Esophagus muscularis mucosa (tissue), 4 donors: ENCODE measurements at places on chromosomes 3 and 15. TPM values are rescaled to one million over a fixed set of nuclear protein-coding genes. Genes with fewer than 3 reads are reported as not detected.

Gene ZNF445
- 6.5 TPM for total RNA-seq

Gene ZNF501
- total RNA-seq = 9.9 TPM

Gene ACTC1
- 6.2 TPM for total RNA-seq

Gene LRRC31
- not detected for total RNA-seq

DNA sequence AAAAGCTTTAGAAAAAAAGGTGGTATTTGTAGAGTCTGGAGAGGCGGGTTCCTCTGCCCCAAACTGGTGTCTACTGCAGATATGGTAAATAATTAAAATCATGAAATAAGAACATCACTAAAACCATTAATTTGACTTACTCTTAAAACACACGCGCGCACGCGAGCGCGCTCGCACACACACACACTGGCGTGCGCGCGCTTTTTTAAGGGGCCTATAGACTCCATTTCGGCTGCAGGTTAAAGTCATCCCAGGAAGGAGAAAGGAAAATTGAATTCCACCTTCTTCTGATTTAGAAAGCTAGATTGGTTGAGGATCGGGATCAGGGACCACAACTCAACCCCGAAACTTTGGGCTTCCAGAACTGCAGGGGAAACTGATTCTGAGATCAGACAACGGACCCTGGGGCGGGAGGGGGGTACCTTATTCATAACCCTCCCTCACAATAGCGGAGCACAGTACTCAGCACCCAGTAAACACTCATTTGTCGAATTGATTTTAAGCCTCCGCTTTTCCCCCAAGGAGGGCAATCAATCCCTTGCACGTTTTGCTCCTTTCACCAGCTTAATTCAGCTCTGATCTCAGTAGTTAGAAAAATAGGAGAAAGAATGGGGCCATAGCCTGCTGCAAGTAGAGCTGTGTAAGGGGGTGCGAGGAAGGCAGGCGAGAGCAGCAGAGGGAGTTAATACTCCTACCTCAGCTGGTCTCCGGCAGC, 509 bp upstream of the LRRC3B start:
- H3K27ac ChIP-seq = no peak overlapping the region
- peaks cover 18% of the 10 kb centered on the region for H3K27me3 ChIP-seq
- H3K36me3 ChIP-seq = no peaks in the 10 kb centered on the region
- peaks cover 27% of the 10 kb centered on the region for H3K4me1 ChIP-seq
- no peak for DNase-seq
- H3K4me3 ChIP-seq = peak overlapping the region; percentile 58

GRCh38 chr3:141233457-141234161, 2.0 kb downstream of the PXYLP1 start:
- H3K4me1 ChIP-seq = peaks cover 27% of the 10 kb centered on the region
- H3K4me3 ChIP-seq = no peak overlapping the region
- no peak overlapping the region for H3K27ac ChIP-seq
- DNase-seq = peak; percentile 57

DNA sequence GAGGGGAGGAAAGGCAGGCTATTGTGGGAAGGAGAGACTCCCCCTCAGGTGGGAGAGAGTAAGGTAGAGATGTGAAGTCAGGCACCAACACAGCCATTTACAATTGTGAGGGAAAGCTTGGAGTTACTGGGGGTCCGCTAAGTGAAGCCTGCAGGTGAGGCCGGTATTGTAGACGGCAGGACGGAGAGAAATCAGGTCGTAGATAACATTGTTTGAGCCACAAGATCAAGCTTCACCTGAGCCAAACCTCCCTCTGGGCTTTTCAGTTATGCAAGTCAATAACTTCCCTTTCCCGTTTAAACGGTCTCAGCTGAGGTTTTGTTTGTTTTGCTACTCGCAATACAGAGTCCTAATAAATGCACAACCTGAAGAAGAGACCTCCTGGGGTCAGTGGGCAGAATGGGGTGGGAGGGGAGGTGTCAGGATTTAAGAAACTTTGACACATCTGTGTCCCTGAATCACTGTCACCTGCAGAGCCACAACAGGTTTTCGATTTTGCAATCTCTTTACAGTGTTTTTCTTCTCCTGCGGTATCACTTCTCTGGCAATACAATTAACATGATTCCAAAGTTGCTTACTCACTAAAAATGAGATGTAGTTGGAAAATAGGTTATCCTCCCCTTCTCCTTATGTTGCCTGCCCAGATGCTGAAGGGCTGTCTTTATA, 72.0 kb upstream of the GLCE start:
- H3K4me3 ChIP-seq = no peak overlapping the region
- H3K4me1 ChIP-seq = no peaks in the 10 kb centered on the region
- no peak for DNase-seq
- no peaks in the 10 kb centered on the region for H3K27me3 ChIP-seq
- no peaks in the 10 kb centered on the region for H3K36me3 ChIP-seq
- no peak overlapping the region for H3K27ac ChIP-seq

- DNase-seq = no peak
- H3K4me1 ChIP-seq = no peaks in the 10 kb centered on the region
- no peak overlapping the region for H3K4me3 ChIP-seq
- no peaks in the 10 kb centered on the region for H3K27me3 ChIP-seq
- H3K27ac ChIP-seq = no peak overlapping the region
- H3K36me3 ChIP-seq = no peaks in the 10 kb centered on the region
These were observed 86.8 kb upstream of the CMSS1 start for GRCh38 chr3:99730870-99731269.

DNA sequence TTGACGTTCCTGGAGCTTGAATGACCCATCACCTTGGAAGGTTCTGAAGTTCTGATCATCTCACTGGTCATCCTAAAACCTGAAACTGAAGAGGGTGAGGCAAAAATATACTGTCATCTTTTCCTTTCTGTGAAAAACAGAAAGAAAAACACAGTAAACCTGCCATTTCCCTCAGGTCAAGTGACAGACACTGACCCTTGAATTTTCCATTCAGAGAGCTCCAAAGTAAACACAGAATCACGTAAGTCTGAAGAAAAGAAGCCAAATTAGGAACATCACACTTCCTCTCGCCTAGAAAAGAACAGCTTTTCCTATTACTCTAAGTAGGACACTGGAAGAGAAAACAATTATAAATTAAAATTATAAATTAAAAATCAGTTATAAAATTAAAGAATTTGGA, 78.7 kb upstream of the TGFBR2 start:
- peaks cover 18% of the 10 kb centered on the region for H3K4me1 ChIP-seq
- H3K36me3 ChIP-seq = no peaks in the 10 kb centered on the region
- peak overlapping the region; percentile 58 for H3K27ac ChIP-seq
- no peak for DNase-seq

DNA sequence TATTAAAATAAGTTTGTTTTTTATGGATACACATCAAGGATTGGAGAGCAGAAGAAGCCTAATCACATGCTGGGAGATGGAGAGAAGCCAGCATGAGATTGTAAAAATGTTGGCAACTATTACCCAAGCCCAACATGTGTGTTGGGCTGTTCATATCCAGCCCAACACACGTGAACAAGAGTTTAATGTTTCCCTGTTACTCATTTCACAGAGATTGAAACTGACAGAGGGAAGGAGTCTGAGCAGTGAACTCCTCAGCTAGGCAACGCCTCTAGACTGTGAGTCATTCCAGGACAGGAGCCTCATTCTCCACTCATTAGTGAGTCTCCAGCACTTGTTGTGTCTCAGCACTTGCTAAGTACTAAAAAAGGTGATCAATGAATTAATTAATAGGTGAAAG, 43.2 kb upstream of the CMSS1 start:
- no peaks in the 10 kb centered on the region for H3K4me1 ChIP-seq
- H3K27ac ChIP-seq = no peak overlapping the region
- no peak overlapping the region for H3K4me3 ChIP-seq
- H3K27me3 ChIP-seq = no peaks in the 10 kb centered on the region

DNA sequence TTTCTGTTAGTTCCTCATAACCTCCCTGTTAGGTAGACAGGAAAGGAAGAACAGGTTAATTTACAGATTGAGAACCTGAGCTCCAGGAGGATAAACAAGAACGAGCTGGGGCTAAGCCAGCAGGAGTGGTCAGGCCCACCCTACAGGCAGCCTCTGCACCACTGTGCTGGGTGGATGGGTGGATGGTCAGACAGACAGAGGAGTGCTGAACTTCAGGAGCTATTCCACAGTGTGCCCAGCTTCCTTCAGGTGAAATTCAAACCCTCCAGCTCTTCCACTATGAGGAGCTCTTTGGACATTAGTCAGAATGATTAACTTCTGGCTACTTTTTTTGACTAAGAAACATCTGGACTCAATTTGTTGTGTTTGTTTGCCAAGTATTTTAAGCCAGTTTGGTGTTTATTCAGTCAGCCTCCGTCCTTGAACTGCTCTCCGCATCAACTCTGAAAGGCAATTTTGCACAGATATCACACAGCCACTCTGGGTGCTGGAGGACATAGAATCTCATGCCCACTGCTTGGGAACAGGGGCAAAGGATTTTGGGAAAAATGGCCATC, 361.9 kb downstream of the CLSTN2 start:
- H3K4me3 ChIP-seq = no peak overlapping the region
- no peaks in the 10 kb centered on the region for H3K36me3 ChIP-seq
- H3K4me1 ChIP-seq = no peaks in the 10 kb centered on the region
- no peaks in the 10 kb centered on the region for H3K27me3 ChIP-seq
- H3K27ac ChIP-seq = no peak overlapping the region

DNA sequence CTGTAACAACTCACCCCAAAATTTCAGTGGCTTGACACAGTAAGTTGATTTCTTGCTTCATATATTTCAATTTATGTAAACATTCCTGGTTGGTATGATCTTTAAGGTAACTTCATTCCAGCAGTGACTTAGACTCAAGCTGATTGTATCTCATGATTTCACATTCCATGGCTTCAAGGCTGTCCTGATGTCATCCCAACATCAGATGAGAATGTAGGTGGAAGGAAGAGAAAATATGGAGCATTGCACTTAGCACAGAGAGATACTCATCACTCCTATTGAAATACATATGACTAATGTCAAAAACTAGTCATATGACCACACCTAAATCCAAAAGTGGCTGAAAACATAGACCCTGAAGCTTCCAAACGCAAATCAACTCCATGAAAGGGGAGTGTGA, 793.8 kb downstream of the TBL1XR1 start:
- no peak for DNase-seq
- H3K27ac ChIP-seq = no peak overlapping the region
- no peaks in the 10 kb centered on the region for H3K36me3 ChIP-seq
- no peaks in the 10 kb centered on the region for H3K27me3 ChIP-seq

DNA sequence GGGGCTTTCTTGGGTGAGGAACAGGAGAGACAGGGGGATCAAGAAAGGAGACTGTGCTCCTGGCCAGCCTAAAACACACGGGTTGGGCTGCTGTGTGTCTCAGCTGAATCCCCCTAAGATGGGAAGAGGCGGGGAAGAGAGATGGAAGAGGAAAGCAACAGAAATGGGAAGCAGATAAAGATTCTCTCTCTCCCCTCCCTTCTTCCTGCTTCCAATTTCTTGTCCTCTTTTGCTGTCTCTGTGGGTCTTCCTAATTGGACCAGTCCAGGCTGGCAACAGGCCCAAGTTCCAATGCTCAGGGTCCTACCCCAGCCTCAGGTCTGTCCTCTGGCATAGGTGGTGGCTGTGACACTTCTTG, 7.1 kb downstream of the ISLR2 start:
- no peak for DNase-seq
- no peak overlapping the region for H3K27ac ChIP-seq
- H3K27me3 ChIP-seq = peaks cover 73% of the 10 kb centered on the region
- no peak overlapping the region for H3K4me3 ChIP-seq

DNA sequence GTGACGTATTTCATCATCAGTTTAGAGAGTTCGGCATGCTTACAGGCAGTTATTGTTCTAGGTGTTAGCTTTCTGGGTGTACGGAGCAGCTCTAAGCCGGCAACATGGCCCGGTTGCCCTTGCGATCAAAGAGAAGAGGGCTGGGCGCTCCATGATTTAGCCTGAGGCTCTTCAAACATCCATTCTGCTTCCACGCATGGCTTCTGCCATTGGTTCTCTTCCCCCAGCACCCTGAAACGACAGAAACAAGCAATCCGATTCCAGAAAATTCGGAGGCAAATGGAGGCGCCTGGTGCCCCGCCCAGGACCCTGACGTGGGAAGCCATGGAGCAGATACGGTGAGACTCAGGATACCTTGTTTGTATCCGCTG, 574 bp downstream of the NGRN start:
- peaks cover 55% of the 10 kb centered on the region for H3K4me1 ChIP-seq
- H3K27ac ChIP-seq = peak overlapping the region; percentile 98
- peak overlapping the region; percentile 85 for H3K4me3 ChIP-seq
- H3K27me3 ChIP-seq = no peaks in the 10 kb centered on the region

DNA sequence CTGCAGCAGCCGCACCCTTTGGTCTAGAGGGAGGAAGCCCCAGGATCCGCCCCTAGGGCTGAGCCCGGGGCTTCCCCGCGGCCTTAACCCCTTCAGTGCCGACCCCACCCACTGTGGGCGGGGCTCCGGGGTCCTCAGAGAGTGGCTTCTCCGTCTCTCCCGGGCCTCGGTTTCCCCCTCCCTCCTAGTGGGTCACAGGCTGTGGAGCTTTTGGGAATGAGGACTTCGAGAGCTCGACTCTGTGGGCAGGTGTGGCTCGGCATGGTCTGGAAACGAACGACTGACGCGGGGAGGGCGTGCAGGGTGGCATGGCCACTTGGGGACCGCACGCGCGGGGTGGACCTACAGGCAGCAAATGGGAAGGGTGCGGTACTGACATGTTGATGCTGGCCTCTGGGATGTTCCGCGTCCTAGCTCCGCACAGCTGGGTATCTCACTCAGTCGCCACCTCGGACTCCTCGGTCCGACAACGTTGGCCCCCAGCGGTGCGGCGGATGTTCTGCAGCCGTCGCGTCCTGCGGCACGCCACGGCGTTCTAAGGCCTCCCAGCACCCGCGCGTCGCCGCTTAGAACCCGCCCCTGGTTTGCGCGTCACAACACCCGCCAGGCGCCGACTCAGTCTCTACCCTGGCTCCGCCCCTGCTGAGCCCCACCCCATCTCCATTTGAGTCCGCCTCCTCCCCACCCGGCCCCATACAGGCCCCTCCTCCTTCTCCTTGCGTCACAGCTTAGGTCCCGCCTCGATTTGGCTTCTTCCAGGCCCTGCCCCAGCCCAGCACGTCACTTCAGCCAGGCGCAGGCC, at the start of the genes HYAL3 and NAA80:
Gene HYAL3 (minus strand): TSS at position 570 of the 802 bp plus-strand sequence. CDS start 3,803 bp downstream, outside the sequence.
Gene NAA80 (minus strand): TSS at position 570 of the 802 bp plus-strand sequence. CDS start 1,942 bp downstream, outside the sequence.
- peaks cover 56% of the 10 kb centered on the region for H3K4me1 ChIP-seq
- H3K4me3 ChIP-seq = peak within 1 kb of the TSS; percentile 74
- no peaks in the 10 kb centered on the region for H3K27me3 ChIP-seq
- peak within 1 kb of the TSS; percentile 93 for H3K27ac ChIP-seq
- peak; percentile 100 for DNase-seq

DNA sequence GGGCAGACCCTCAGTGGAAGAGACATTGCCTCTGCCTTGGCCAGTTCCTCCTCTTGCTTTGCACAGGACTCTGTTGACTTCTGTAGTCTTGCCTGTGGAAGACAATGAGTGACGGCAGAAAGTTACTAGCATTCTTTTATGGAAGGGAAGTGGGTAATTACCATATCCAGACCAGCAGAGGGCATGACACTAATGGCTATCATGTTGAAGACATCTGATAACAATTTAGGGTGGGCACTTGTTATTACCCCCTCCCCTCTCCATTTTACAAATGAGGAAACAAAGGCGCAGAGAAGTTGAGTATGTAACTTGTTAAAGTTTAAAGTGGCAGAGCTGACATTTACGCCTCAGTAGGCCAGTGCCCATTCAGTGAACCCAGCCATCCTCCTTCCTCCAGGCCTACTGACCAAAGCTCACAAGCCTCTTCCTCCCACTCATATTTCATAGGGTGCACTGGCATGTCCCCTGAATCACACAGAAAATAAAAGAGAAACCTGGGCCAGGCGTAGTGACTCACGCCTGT, 48.2 kb upstream of the FMN1 start:
- H3K27ac ChIP-seq = no peak overlapping the region
- no peaks in the 10 kb centered on the region for H3K4me1 ChIP-seq
- H3K36me3 ChIP-seq = no peaks in the 10 kb centered on the region
- H3K27me3 ChIP-seq = no peaks in the 10 kb centered on the region
- H3K4me3 ChIP-seq = no peak overlapping the region

GRCh38 chr3:64816355-64816754, 128.6 kb upstream of the ADAMTS9 start:
- H3K4me1 ChIP-seq = peaks cover 29% of the 10 kb centered on the region
- DNase-seq = no peak
- no peak overlapping the region for H3K27ac ChIP-seq
